ENCODE measurements at places on chromosomes 6 and 20.

DNA sequence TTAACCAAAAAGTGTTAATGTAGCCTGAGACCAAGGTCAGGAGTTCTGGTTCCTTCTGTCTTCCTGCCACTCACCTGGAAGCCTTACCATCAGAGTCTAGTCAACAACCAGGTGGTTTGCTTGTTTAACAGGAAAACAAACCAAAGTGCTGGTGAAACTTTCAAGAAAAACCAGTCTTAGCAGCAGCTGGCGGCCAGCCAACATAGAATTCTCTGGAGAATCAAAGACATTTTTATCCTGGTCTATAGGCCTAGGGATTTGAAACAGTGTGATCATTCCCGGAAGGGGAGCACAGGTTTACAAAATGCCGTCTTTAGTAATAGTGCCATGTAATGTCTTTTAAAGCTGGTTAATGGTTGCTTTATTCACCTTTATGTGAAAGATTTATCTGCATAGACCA is 146.6 kb upstream of the AKIRIN2 start:
- no peak for DNase-seq

GRCh38 chr6:31713991-31714684 is 1.0 kb upstream of the LY6G6D start:
- no peak for DNase-seq

- no peak for DNase-seq
Measured at GRCh38 chr6:151091571-151091970, 148.2 kb upstream of the AKAP12 start.

- peak; percentile 1 for DNase-seq
Measured at GRCh38 chr6:45714741-45715507, 300.7 kb downstream of the CLIC5 start.

GRCh38 chr6:142255785-142256184 is 46.0 kb upstream of the ADGRG6 start:
- no peak for DNase-seq

DNA sequence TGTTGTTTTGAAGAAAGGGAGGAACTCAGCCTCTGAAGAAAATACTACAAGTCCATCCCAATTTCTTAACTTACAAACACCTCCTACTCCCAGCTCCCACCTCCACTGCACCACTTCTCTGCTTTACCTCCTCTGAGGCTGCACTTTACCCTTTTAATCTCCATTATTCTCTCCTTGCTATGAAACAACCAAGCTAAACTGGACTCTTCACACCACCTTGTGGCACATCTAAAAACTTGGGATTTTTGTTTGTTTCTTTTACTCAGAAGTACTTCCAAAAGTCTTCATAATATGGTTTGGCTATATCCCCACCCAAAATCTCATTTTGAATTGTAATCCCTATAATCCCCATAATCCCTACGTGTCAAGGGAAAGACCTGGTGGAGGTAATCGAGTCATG is 142.2 kb downstream of the MOXD1 start:
- DNase-seq = no peak

GRCh38 chr6:116287689-116288282 is 8.1 kb upstream of the TSPYL1 start:
- DNase-seq = peak; percentile 24

DNA sequence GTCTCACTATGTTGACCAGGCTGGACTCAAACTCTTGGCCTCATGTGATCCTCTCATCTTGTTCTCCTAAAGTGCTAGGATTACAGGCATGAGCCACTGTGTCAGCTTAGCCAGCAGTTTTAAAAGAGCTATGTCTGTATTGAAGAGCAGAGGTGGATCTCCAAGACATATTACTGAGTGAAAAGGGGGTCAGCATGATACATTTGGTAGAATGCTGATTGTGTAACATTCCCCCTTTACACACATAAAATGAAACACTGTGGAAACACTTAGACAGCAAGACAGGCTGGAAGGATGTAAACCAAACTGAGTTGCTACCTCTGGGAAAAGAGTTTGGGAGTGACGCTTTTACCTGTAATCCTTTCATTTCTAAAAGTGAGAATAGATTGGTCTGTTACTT is 1.7 kb upstream of the RIPOR3 start:
- no peak for DNase-seq

GRCh38 chr20:1907586-1907985 is 12.4 kb downstream of the SIRPA start:
- no peak for DNase-seq

DNA sequence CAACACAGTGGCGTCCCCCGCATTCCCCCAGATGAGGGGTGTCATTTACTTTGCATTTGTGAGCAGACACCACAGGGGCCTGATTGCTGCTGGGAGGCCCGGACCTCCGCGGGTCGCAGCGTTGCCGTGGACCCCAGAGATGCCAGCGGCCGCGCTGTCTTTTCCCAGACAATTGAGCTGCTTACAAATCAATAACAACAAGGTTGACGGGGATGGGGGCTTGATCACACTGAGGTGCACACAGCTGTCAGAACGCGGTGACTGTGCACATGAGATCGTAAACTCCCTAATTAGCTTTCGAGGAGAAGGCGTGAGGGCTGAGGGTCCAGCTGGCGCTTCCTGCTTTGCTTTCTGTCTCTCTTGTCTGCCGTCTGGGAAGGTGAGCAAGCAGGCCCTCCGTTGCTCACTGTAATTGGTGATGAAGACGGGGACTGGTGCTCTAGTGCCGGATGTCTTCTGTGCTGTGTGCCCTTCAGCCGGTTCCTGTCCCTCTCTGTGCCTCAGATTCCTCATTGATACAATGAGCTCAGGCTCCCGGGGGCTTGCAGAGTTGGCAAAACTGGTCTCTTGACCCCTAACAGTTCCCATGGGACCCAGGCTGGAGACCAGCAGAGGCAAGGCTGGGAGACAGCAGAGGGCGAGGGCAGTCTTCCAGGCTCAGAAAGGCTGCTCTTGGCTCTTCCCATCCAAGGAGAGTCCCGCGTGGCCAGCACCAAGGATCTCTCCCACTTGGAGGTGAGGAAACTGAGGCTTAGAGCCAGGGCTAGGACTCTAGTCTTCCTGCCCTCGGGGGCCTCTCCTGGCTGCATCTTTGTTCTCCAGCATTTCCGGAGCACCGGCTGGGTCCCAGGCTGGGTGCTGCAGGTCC is 126.0 kb upstream of the PMEPA1 start:
- peak; percentile 1 for DNase-seq

- no peak for DNase-seq
Measured at GRCh38 chr20:41615676-41616075, 2.5 kb downstream of the CHD6 start.

GRCh38 chr20:63394069-63394919 is 33.1 kb upstream of the CHRNA4 start:
- DNase-seq = no peak

DNA sequence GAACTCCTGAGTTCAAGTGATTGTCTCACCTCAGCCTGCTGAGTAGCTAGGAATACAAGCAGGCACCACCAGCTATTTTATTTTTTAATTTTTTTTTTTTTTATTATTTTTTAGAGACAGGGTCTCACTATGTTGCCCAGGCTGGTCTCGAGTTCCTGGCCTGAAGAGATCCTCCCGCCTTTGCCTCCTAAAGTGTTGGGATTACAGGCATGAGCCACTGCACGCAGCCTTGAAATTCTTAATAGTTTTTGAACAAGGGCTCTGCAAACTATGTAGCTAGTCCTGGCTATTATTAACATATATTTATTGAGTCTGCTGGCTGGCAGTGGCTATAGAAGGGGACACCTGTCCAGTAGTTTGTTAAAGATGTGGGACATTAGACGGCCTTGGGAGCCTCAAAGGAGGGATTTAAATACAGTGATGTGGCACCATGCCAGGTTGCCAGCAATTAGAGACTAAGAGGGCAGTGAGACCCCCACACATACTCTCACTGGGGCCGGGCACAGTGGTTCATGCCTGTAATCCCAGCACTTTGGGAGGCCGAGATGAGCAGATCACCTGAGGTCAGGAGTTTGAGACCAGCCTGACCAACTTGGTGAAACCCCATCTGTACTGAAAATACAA is 21.1 kb upstream of the TAF8 start:
- no peak for DNase-seq

GRCh38 chr20:3995749-3996320 is 19.5 kb downstream of the RNF24 start:
- no peak for DNase-seq

DNA sequence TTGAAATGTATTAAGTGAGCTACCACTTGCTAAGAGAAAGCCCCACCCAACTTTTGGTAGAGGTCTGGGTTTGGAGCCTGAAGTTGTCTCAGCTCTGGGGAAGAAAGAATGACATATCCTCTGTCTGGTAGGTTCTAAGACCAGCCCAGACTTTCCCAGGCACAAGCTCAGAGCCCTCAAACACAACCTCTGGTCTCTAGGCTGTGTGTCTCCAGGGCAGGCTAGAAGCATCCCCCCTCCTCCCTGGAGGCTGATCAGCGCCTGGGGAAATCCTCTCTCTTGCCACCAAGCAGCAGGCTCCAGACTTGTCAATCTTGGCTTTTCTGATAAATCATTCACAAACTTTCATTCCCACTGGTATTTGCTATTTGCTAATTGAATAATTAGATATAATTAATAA is 226.5 kb upstream of the CST7 start:
- DNase-seq = no peak

GRCh38 chr6:28583463-28583862 is 57.8 kb downstream of the GPX5 start:
- DNase-seq = no peak

- DNase-seq = no peak
Measured at GRCh38 chr6:40444312-40444711, 142.9 kb downstream of the LRFN2 start.

- no peak for DNase-seq
Measured at GRCh38 chr20:40016392-40016791, 672.6 kb downstream of the MAFB start.

DNA sequence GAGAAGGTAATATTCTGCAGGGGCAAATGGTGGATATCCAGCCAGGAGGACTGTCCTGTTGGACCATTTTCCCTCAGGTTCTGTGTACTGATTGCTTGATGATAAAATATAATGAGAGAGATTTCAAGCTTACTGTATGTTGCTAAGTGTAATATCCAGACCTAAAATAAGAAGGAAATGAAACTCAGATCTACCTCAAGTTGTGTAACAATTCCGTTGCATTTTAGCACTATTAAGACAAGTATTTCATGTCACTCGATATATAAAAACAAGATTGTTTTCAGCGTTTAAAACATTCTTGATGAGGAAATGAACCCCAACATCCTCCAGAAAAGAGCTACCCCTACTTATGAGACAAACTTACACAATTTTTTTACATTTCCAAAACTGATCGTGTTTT is 57.2 kb downstream of the RGS17 start:
- no peak for DNase-seq

DNA sequence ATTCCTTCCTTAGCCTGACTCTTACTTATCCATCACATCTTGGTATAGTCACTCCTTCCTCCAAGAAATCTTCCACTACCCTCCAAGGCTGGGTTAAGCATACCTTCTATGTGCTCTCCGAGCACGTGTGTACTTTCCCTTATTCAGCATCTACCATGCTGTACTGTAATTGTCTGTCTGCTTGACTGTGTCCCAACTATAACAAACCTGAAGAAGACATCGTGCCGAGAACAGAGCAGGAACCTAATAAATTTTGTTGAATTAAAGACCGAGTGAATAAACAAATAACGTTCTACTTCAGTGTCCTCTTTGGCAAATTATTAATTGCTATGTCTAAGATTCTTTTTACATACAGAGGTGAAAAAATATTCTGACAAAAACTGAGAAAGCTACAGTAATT is 35.8 kb downstream of the USP49 start:
- DNase-seq = no peak

DNA sequence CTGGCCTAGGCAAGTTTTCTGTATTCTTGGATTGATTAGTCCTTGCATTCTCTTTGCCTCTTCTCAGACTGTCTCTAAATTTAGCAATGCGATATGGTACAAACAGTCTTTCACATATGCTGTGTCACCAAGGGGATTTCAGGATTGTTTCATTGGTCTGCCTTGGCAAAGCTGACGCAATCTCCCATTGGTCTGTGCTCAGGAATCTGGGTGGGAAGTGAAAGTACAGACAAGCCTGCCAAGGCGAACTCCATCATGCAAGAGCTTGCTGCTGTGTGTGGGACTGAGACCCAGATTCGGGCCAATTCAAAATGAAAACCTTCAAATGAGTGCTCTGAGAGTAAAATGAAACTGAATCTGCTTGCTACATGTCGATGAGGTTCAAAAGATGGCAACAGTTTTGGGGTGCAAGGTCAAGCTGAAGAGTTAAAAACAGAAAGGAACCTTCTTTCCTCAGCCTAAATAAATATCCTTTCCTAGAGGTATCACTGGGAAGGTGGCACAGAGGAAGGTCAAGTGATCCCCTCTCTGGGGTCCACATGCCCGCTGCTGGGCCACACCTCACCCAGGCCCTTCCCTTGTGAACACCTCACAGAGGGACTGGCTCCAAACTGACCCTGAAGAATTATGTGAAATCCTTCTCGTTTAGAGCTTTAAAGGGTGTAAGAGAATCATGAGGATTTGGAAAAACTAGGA is 198.8 kb upstream of the PREP start:
- DNase-seq = no peak

GRCh38 chr6:135054226-135054568 is 425 bp downstream of the HBS1L start:
- no peak for DNase-seq

DNA sequence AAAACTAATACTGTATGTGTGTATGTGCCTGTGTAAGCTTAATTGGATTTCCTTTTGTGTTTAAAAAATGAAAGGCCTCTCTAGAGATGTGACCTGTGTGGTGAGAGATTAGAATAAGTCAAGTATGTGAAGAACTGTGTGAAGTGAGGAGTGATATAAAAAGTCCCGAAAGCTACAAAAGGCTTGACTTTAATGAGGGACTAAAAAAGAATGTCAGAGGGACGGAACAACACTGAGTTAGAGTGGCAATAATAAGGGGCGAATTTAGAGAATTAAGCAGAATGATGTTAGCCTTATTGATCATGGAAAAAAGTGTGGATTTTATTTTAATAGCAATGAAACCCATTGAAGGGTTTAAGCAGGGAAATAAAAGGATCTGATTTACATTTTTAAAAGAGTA is 1281.2 kb upstream of the ADGRB3 start:
- no peak for DNase-seq

DNA sequence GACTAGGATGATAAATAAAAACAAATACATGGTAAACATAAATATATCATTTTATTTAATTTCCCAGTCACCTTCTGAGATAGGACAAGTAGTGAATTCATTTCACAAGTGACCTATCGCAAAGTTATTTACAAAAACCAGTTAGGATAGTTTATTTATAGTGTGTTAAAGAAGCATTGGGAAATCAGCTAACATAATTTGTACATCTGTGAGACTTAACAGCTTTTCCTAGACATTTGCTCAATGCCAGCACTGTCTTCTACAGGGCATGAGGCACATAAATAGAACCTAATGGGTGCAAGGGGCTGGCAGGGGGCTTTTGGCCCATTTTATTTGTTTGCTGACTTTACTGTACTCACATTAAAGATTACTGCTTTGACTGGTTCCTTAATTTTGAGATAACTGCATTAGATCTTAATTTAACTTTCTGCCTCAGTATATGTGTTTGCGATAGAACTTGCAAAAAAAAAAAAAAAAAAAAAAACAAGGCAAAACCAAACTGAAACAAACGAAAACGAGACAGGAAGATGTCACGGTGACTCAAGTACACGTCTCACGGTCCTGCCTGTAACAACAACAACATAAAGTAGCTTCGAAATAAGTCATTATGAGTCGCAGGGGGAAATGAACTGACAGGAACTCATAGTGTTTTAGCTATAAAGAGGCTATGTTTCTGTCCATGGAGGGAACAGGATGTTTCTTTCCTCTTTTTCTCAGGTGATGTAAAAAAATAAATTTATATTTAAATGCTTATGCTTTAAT is 133.7 kb upstream of the GMDS start:
- no peak for DNase-seq

All from NCI-H1092 treated with DMSO at 0.1 percent for 48 hours (cell line).